ENCODE measurements at places on chromosomes 4 and X.

GRCh38 chr4:41175794-41176193 is 38.5 kb downstream of the APBB2 start:
- DNase-seq = no peak

DNA sequence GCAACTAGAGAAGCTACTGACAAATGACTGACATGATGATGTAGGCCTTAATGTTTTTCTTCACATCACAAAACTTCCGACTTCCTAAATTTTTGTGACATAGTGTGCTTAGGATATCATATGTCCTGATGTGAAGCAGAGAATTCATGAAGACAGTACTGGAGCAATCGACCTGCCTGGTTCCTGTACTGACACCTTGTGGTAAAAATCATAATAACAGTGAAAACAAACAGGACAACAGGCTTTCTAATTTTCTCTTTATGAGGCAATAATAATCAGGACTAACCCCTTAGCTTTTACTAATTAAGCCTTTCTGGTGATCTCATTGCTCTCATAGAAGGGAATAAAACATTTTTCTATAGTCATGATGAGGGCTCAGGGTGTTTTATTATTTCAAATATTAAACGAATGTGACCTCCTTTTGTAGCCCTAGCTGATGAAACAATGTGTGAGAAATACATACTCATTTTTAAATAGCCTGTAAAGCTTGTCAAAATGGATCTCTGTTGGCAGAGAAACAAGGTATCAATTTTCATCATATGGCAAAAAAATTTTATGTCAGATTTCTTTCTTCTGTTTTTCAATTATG is 158.4 kb downstream of the TENT5D start:
- DNase-seq = no peak

- no peak for DNase-seq
These were observed 59.3 kb downstream of the JADE1 start for GRCh38 chr4:128868758-128869157.

GRCh38 chrX:915427-916229 is 285.0 kb downstream of the SHOX start:
- no peak for DNase-seq

DNA sequence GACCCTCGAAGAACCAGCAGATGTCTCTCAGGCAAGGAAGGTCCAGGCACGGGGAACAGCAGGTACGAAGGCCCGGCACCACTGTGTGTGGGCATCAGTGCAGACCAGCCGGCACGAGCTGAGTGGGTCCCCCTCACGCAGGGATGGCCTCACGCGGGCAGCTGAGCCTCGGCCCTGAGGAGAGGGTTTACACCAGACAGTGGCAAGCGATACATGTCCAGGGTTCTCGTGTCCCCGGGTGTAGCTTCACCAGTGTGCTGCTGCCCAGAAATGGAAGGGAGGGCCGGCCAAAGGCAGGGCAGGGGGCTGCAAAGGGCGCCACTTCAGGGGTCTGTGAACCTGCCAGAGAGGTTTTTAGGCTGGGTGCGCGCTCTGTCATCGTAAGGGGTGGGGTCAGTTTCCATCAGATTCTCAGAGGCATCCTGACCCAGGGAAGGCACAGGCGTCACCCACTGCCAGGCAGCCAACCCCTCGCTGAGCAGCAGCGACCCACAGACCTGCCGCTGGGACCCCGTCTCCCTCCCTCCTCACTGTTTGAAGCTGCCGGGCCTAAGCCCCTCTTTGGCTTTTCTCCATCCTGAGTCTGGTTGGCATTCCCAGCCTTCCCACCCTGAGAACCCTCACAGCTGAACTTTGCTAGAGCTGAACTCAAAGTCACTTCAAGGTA is 107.0 kb downstream of the CPZ start:
- peak; percentile 22 for DNase-seq

GRCh38 chr4:6225469-6225868 is 25.1 kb upstream of the JAKMIP1 start:
- no peak for DNase-seq

DNA sequence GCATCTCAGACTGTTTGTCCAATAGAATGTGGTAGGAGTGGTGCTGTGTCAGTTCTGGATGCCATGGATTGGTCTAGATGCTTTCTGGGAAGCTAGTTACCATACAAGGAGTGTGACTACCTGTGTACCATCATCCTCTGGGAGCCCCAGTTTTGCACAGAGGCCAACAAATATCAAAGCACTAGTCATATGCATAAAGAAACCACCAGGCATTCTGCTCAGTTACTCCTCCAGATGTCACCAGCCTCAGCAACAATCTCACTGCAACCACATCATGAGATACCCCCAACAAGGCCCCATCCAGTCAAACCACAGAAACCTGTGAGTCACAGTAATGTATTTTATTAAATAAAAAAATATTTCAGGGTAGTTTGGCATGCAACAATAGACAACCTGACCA is 435.8 kb upstream of the CPEB2 start:
- no peak for DNase-seq

DNA sequence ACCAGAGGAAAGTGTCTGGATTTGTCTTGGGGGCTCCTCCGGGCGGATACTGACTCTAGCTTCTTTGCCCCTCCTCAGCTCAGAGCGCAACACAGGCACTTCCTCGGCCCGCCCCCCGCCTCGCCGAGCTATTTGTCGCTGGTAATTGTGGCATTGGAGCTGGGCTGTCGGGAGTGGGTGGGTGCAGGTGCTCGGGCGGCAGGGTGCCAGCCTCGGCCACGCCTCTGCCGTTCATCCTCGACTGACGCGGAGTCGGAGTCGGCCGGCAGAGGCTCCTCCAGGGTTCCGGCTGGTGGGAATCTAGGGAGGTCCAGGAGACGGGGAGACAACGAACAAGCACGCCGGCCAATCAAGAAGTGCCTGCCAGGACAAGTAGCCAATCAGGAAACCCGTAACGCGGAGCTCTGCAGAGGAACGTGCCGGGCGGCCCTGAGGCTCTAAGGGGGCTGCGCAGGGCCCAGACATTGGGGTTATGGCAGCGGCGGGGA is 3.9 kb upstream of the SYN1 start:
- DNase-seq = peak; percentile 50

DNA sequence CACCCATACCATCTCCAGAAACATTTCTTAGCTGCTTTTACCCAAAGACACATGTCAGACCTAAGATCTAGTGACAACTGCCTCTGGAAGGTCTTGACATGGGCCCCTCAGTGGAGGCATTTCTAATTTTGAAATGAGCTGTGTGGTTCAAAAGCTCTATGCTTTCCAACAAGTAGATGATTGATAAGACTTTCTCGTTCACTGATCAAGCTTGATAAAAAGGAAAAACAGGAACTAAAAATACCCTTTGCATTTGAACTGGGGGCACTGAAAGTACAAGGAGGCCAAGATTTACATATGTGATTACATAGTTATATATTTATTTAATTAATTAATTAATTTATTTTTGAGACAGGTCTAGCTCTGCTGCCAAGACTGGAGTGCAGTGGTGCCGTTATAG is 61.3 kb upstream of the SCOC start:
- DNase-seq = no peak

- no peak for DNase-seq
These were observed 48.3 kb upstream of the TMEM150C start for GRCh38 chr4:82610041-82610440.

DNA sequence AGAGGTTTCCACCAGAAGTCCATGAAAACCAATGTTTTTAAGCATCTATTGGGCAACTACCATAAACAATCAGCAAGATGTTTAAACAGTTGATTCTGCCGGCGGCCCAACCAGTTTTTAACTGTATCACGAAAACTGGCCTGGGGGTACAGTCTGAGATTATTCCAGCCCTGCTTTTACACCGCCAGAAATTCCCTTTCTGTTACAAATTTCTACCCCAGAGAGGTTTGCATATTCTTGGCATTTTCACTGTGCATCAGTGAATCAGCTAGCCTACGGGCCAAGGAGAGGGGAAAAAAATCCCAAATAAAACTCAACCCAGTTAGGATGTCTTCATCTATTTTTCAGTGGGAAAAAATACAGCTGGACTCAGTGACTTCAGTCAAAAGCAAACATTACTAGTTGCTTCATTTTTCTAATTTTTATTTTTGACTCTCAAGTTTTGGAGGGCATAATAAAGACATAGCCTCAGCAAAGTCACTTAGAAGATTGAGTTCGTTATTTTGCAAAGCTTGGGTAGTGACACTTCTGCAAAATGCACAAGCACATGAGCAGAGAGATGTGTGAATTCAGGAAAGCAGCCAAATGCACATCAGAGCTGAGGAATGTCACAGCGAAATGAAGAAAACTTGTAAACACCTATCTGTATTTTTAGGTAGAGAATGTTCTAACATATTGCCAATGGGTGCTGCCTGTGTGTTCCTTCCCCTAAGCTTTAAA is 167.8 kb upstream of the GK2 start:
- no peak for DNase-seq

All from dorsolateral prefrontal cortex (tissue), 122 donors.